ENCODE measurements at places on chromosomes 2 and 18.
A peak's percentile ranks its signal among the peaks of the same experiment; 100 is the strongest.

DNA sequence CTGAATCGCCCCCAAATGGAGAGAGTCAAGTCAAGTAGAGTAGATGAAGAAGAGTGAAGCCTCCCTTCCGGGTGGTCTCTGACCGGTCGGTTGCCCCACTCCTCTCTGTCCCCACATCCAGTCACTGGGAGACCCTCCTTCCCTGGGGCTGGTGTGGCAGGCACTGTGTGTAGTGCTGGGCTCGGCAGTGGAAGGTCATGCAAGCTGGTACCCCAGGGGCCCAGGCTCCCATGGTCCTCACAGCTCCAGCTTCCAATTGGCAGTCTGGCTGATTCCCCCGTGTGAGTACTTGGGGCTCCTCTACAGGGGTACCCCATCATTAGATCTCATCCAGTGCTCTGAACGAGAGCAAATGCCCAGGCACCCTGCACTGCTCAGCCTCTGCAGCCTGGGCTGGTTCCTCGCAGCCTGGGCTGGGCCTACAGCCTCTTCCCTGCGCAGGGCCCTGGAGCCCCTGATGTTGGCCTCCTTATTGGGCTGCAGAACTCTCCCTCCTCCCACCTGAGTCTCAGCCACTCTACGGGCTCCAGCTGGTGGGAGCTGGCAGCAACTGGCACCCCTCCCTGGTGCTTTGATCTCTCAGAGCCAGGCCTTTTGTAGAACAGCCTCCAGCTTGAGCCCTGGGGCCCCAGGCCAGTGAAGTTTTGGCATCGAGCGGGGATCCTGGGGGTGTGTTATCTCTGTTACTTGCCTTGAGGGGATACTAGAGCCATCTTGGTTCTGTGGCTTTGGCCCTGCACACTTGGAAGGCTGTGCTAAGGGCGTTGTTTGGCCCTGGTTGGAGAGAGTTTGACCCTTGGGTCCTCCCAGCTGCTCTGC lies 187.8 kb upstream of the HDAC4 start:
- DNase-seq: no peak

GRCh38 chr2:24793761-24794435 lies 673 bp downstream of the CENPO start:
- DNase-seq: peak; percentile 35

DNA sequence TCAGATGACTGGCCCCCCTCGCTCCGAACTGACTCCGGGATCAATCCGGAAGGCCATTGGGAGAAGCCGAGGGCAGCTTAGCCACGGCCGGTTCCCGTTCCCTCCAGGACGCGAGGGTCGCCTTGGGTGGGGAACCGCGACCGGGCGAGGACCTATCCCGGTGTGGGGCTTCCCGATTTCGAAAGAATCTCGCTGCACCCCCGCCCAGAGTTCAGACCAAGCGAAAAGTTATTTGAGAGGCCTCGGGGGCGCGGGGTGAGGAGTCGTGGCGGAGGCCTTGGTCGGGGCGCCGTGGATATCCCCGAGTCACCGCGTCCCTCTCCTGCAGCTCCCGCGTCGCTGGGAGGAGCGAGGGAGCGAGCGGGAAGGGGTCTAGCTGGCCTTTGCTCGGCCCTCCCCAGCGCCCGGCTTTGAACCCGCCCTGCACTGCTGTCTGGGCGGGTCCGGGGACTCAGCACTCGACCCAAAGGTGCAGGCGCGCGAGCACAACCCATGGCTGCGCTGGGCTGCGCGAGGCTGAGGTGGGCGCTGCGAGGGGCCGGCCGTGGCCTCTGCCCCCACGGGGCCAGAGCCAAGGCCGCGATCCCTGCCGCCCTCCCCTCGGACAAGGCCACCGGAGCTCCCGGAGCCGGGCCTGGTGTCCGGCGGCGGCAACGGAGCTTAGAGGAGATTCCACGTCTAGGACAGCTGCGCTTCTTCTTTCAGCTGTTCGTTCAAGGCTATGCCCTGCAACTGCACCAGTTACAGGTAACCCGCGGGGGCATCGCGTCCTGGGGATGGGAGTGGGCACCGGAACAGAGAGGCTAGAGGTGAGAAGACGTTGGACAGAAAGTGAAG lies at the start of gene CYP27A1:
CYP27A1 (plus strand) TSS at position 457 of the 837 bp plus-strand sequence; CDS start at position 493, 36 bp downstream.
- peak; percentile 79 for DNase-seq

DNA sequence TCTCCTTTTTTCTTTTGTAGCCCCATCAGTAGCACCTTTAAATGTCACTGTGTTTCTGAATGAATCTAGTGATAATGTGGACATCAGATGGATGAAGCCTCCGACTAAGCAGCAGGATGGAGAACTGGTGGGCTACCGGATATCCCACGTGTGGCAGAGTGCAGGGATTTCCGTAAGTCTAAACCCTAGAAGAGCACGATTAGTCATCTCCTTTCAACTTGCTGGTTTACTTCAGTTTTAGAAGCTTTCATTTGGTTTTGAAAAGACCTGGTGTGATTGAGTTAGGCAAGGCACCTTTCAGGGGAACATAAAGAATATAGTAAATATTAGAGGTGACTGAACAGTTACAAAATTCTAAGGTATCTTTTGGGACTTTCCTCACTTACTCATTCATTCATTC lies 72.2 kb upstream of the TMEM87B start:
- DNase-seq: no peak

- DNase-seq: peak; percentile 14
These were observed 13.0 kb downstream of the SH3BP4 start for GRCh38 chr2:234964631-234965461.

DNA sequence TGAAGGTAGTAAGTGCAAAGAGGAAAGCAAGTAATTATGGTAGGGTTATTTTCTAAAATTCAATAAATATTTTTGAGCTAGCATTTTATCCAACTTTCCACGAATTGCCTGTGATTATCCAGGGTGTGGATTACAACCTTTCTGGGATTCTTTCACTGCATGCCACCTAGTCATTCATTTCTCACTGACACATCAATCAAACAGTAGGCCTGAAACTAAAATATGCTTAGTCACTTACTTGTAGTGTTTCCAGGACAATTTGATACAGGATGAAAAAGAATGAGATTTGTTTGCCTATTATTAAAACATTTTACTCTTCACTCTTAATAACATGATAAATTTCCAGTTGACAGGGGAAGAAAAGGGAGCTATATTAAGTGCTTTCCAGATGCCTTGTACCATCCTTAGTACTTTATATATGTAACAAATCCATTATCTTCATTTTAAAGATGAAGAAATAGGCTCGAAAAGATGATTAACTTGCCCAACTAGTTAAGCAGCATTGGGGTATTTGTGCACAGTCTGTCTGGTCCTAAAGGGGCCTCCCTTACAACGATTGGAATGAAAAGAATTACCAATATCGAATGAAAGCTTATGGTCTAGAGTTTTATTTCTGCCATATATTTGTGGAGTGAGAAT lies 70.4 kb downstream of the KCTD1 start:
- DNase-seq: no peak

DNA sequence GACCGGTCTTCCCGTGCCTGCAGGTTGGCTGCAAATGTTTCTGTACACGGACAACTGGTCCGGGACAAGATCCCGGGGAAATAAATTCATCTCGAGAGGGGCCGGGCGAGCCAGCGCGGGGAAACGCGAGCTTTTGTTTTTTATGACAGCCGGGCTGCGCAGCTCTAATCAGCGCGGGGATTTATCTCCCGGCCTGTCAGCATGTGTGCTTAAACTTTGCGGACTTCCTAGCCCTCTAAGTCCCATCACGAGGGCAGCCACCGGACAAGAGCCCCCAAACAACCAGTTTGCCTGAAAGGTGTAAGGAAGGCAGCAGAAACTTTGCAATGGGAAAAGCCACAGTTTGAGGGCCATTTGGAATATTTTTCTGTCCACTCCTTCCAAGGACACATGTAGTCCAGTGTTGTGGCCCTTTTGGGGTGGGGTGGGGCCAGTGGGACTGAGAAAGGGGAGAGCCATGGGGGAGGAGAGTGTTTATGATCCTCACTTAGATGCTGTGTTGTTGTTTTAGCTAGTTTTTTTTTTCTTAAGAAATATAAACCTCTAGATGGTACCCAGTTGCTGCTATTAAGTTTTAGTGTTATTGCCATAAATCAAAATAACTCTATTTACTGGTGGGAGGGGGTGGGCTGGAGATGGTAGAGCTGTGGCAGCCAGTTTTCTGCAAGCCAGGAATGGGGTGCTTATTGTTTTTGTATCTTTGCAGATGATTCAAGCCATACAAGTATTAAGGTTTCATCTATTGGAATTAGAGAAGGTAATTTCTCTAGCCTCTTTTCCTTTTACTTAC lies 6.0 kb downstream of the MEIS1 start:
- no peak for DNase-seq

DNA sequence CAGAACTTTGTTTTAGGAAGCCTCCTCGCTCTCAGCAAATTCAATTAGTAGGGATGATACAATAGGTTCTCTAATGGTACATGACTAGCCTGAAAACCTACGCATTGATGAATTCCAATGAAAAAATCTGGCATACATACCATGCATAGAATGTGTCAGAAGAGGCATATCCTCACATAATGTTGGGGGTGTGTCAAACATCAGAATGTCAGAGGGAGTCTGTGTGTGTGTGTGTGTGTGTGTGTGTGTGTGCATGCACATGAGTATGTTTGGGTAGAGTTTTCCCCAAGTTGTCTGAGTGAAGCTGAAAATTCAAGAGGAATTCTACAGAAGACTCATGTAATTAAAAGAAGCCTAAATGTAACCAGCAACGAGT lies 78.5 kb downstream of the FIGN start:
- DNase-seq: no peak

DNA sequence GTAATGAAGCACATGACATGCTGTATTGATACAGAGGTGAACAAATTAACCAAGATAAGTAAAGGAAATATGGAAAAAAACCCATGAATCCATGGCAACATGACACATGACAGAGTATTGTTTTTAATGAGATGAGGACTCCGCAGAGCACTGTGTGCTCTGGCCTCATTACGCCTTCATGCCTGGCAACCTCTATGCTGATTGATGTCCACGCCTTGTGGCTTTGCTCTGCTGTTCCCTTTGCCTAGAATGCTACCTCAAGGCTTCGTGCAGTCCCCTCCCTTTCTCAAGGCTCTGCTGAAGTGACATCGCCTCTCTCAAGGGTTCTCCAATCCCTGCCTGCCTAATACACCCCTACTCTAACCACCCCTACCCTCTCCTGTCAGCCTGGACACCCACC lies 8.4 kb downstream of the SIGLEC15 start:
- DNase-seq: no peak

- DNase-seq: peak; percentile 79
These were observed 126.2 kb upstream of the EML6 start for GRCh38 chr2:54597153-54597848.

DNA sequence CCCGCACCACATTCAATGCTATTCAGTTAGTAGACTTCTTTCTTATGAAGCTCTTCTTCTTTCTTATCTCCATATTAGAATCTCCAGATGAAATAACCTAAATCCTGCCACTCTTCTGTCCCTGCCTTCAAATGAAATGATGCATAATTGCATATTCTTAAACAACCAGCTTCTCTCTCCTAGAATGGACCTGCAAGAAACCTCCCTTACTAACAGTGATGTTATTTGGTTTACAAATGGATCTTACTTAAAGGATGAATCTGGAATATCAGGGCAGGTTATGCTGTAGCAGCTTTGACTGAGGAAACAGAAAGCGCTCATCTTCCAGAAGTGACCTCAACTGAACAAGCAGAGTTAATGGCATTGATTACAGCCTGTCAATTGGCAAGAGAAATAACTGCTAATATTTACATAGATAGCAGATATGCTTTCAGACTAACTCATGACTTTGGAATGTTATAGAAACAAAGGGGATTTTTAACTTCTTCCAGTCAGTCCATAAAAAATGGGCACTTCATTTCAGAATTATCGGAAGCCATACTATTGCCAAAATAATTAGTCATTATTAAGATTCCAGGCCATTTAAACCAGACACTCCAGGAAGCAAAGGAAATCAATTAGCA lies 755.7 kb upstream of the HS6ST1 start:
- no peak for DNase-seq

DNA sequence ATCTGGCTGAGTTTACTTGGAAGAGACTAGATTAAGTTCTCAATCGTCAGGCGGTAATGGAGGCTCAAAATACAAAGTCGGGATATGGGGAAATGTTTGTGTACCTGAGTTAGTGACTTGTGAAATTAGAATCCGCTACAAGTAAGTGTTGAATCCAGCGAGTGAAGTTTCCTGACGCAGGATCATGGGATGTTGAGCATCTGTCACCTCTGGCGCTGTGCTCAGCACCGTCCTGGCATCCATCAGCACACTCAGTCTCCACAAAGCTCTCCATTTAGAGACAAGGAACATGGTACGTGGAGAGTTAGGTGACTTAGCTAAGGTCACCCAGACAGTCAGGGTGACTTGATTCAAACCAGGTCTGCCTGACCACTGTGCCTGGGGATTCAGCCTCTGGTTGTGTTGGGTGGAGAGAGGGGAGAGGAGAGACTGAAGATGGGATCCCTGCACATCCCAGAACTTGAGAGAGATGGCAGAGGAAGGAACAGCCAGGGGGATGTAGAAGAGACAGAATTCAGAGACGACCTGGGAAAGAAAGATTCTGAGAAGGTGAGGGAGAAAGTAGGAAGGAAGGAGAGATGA lies 251.2 kb downstream of the ACKR3 start:
- DNase-seq: no peak

- DNase-seq: no peak
These were observed 713 bp downstream of the WBP1 start for GRCh38 chr2:74458938-74459363.

GRCh38 chr2:60485550-60485949 lies 67.9 kb downstream of the BCL11A start:
- DNase-seq: no peak

- DNase-seq: peak; percentile 20
These were observed 119.4 kb downstream of the CYRIA start for GRCh38 chr2:16546128-16546754.

DNA sequence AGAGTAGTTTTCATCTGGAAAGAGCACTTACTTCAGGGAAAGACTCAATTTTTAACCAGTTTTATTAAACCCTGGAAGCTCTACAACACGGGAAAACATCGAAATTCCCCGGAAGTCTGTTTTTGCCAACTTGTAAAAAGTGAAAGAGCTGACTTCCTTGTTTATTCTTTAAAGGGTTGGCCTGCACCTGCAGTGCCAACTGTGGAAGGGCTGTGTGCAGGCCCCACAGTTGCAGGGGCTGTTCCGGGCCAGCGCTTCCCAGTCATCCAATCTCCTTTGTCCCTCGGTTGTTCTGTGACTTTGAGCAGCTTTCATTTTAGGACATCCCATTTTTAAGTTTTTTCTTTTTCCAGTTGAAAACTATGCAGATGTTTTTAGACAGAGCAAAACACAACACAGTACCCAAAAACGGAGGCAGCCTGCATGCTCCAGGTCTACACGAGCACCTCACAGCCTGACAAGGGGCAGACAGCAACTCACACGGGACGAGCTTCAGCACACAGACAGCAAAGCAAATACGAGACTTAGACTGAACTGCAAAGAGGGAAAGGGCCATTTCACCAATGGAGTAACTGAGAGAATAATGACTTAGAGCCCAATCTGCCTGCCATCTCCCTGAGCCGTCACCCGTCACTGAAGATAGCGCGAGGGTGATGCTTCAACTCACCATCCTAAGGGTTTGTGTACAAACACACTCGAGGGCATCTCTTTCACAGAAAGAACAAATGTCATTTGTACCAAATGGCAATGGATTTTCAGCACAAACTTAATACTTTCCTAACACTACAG lies 70.6 kb downstream of the EMILIN2 start:
- DNase-seq: peak; percentile 50

- DNase-seq: no peak
These were observed 26.7 kb downstream of the VIL1 start for GRCh38 chr2:218445602-218446001.
